ENCODE measurements at places on chromosomes 7 and 10. TPM values are rescaled to one million over a fixed set of nuclear protein-coding genes. Genes with fewer than 3 reads are reported as not detected.

GRCh38 chr10:92574548-92575261 is 812 bp upstream of the IDE start:
- no peak for DNase-seq

DNA sequence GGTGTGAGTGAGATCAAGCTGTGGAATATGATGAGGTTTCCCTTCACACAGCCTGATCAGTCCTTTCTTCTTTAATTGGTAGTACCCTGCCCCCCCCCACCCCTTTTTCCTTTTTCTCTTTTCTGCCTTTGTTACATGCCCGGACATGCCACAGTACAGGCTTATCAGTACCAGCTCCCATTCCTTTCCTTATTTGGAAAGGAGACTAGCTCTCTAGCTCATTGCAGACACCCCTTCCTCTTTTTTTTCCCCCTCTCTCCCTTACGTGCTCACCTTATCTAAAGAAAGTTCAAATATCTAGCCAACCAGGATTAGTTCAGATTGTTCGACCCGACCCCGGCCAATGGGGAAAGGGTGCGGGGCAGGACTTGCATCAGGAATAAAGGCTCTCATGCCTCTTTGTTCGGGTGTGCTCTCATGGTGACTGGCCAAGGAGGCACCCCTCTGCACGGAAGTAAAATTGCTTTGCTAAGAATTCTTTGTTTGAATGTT is 230.4 kb downstream of the ACTR3B start:
- no peak for DNase-seq

- no peak for DNase-seq
These were observed 251.5 kb downstream of the BICC1 start for GRCh38 chr10:58764087-58764747.

DNA sequence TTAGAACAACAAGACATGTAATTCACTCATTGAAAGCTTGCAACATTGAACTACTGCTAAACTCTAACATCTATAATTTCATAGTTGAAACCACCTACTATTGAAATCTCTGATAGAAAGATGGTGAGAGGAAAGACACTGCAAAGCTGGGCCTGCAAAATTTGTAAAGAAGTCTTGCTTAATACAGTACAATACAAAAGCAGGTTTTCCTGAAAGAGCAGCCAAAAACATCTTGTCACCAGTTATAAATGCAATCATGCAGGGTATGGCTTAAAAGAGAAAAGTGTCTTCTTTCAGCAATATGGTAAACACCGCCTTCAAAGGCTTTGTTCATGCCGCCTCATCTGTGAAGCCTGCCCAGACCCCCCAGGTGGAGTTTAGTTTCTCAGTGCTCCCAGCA is 109.2 kb downstream of the ANK3 start:
- DNase-seq: no peak

- DNase-seq: no peak
These were observed 426.5 kb downstream of the SH2D4B start for GRCh38 chr10:80964179-80964578.

- DNase-seq: no peak
These were observed 47.3 kb downstream of the ARHGAP22 start for GRCh38 chr10:48557511-48558123.

- no peak for DNase-seq
These were observed 79.0 kb upstream of the NFE2L3 start for GRCh38 chr7:26073041-26073440.

- DNase-seq: no peak
These were observed 184.4 kb upstream of the LYZL2 start for GRCh38 chr10:30813872-30814481.

- no peak for DNase-seq
These were observed 38.2 kb downstream of the SEMA3E start for GRCh38 chr7:83610649-83611304.

DNA sequence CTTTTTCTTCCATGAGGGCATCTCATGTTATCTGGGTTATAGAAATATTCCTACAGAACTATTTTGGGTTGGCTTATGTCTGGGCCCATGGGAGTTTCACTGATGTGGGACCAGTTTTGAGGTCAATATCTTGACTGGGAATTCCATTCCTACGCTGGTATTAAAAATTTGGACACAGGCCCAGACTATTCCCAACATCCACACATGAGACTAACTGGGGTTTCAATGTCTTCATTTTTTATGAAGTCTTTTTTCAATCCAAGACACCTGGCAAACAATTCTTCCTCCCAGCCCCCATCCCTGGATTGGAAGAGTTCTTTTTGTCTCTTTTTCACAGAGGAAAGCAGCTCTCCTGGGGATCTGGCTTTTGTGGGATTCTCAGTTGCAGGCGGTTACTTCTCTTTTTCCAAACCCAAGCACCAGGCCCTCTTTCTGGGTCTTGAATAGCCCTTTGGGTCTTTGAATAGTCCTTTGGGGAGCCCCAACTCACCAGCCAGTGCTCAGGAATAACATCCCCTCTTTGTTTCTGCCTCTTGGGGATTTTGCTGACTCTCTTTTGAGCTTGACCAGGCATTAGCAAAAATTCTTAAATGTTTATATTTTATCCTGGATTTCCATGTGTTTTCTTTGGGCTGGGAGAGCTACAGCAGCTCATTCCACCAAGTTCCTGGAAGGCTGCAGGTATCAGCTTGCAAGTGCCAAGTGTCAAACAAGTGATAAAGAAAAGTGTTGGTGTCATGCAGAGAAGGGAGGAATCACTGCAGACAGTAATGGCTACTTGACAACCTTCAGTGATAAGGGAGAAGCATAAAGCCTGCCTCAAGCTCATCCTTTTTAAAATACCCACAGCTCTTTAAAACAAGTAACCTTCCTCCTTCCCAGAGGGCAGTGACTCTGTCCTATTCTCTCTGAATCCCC is 234.3 kb downstream of the ADAM12 start:
- no peak for DNase-seq

GRCh38 chr10:55746002-55746401 is 615.1 kb downstream of the ZWINT start:
- DNase-seq: no peak

DNA sequence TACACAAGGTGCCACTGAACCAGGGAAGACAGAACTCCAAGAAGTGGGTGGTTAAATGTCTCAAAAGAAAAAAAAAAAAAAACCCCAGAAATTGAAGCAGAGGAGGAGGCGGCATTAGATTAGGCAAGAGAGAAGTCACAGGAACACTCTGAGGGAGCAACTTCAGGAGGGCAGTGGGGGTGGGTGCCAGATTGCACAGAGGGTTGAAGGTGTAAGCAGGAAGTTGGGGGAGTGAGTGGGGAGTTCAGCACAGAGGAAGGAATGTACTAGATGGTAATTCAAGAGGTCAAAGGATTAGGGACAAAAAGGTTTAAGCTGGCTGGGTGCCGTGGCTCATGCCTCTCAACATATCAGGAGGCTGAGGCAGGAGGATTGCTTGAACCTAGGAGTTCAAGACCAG is 110.0 kb upstream of the PDLIM1 start:
- no peak for DNase-seq

- DNase-seq: no peak
These were observed 253.4 kb downstream of the DOCK4 start for GRCh38 chr7:111952783-111953182.

DNA sequence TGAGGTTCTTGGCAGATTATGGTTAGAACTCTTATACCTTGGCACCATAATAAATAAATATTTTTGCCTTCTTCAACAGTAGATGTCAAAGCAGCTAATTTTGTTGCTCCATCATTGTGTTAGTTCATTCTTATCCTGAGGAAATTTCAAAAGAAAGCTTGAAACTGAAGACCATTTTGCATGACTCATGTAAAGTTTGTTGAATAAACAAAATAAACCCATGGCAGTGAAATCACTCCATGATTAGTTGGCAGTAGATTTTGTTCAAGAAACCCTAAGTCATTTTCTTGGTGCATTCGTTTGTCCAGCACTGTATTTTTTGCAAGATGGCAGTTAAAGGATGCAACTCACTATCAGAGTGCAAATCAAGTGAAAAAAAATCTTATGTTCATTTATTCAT is 91.6 kb downstream of the HECW1 start:
- DNase-seq: no peak

PRSS58 gene
- polyA plus RNA-seq: not detected

GNGT1 gene
- not detected for polyA plus RNA-seq

AGMO gene
- not detected for polyA plus RNA-seq

ITPRID1 gene
- polyA plus RNA-seq: not detected

PDE6C gene
- polyA plus RNA-seq: not detected
